ENCODE measurements at places on chromosomes 3 and 15.

GRCh38 chr15:62027916-62028315 lies 32.3 kb downstream of the VPS13C start:
- DNase-seq, result no peak

DNA sequence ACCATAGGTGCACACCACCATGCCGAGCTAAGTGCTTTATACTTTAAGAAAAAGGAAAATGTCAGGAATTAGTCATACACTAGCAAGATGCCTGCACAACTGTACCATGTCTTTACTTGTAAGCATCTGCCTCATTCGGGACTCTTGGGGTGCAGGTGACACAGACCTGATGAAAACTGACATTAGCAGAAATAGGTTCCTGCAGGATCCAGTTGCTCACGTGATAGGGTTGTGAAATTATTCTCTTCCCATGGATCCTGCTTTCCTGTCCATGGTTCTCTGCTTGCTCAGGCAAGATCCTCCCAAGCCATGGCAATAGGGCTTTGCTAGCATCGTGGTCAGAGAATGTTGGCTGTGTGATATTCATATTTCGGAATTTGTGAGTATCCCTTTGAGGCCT lies 10.2 kb upstream of the LHFPL4 start:
- no peak for DNase-seq

DNA sequence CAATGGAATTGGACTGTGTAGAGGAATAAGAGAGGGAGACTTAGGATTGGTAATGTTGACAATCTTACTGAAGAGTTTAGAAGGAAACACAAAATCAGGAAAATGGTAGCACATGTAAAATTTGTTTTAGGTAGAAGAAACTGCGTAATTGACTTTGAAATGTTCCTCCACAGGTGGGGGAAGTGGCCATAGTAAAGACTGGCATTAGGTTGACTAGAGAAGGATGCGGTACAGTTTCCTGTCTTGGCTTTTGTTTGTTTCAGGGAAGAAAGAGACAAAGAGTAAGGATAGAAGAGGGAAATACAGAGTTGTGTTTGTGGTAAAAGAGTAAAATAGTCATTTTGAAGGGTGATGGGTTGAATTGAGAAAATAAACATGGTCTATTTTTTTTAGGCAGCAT lies 253.6 kb upstream of the ZNF717 start:
- no peak for DNase-seq

- DNase-seq, result no peak
Measured at GRCh38 chr3:193620057-193620456, 27.0 kb downstream of the OPA1 start.

DNA sequence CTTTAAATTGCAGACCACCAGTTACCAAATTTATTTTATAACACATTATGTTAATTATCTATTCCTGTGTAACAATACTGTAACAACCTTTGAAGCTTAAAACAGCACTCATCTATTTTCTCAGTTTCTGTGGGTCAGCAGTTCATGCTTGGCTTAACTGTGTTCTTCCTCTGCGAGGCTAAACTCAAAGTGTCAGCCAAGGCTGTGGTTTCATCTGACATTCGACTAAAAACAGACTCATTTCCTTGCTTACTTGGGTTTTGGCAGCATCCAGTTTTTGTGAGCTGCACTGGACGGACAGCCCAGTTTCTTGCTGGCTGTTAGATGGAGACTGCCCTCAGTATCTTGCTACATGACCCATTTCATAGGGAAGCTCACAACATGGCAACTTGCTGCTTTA lies 247.3 kb upstream of the KCNH8 start:
- no peak for DNase-seq

- no peak for DNase-seq
Measured at GRCh38 chr3:134956395-134956794, 161.3 kb downstream of the EPHB1 start.

DNA sequence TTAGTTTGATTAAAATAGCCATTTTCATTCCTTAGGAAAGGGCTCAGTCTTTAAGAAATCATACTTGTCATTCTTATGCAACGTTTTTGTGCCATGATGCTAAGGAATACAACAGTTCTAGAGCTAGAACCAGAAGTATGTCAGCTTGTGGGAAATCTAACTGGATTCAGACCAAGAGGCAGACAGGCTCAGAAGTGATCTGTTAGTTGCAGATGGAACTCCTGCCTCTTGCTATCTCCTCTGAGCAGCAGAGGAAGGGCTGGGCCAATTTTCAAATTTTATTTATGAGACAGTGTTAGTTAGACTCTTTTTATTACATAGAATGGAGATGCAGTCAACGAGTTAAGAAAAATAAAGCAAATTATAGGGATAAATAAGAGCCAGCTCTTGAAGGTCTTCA lies 48.5 kb upstream of the RYR3 start:
- DNase-seq, result no peak

GRCh38 chr3:149736175-149736952 lies 15.9 kb downstream of the COMMD2 start:
- DNase-seq, result no peak

DNA sequence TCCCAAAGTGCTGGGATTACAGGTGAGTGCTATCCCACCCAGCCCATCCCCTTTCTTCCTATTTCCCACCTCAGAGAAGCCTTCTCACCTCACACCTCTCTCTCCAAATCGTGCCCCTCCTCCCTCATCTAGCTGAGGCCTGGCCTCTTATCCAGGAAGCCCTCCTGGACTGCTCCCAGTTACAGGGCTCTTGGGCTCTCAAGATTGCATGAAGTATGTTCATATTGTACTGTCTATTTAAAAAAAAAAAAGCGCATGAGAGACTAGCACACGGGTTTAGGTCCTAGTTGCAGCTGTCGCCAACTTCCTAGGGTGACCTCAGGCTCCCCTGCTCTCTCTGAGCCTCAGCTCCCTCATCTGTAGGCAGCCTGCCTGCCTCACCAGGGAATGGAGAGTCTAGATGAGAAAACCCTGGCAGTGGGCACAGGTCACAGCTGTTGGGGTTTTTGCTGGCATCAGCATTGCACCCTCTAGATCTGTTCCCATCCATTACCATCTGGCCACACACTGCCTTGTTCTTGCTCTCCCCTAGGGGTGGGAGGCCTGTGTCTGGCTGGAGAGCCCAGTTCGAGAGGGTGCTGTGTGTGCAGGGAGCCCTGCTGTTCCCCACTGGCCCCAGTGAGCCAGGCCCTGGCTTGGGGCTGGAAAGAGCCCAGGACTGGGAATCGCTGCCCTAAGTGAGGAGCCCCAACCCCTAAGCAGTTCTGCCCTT lies 24.2 kb upstream of the C15orf39 start:
- no peak for DNase-seq

- DNase-seq, result no peak
Measured at GRCh38 chr3:49462222-49462621, 7.8 kb upstream of the DAG1 start.

DNA sequence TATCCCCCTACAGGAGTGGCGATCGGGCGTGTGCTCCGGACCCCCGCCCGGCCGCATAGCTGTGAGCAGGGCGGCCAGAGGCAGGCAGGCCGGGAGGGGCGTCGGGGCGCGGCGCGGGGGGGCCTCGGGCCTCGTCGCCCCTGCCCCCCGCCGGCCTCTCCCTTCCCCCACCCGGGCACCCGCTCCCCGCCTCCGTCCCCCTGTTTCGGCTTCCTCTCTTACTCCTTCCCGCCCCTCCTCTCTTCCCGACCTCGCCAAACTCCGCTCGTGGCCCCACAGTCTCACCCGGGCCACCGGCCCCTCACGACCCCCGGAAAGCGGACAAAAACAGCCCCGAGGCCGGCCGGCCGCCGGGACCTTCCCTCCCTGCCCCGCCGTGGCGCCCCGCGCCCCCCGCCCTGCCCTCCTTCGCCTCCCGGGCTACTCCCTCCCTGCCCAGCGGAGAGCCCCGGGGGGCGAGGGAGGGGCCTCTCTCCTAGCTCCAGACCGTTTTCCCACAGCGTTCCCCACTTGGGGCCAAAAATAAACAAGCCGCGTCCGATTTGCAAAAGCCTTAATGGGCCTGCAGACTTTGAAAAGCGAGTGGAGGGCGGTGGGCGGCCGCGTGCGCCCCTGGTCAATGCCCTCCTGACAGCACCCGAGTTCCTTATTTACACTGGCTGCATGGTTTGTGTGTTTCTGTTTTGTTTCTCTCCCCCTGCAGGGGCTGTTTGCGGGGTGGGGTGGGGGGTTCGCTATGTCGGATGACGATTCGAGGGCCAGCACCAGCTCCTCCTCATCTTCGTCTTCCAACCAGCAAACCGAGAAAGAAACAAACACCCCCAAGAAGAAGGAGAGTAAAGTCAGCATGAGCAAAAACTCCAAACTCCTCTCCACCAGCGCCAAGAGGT lies 1.0 kb downstream of the UBE2E1 start:
- DNase-seq, result no peak

DNA sequence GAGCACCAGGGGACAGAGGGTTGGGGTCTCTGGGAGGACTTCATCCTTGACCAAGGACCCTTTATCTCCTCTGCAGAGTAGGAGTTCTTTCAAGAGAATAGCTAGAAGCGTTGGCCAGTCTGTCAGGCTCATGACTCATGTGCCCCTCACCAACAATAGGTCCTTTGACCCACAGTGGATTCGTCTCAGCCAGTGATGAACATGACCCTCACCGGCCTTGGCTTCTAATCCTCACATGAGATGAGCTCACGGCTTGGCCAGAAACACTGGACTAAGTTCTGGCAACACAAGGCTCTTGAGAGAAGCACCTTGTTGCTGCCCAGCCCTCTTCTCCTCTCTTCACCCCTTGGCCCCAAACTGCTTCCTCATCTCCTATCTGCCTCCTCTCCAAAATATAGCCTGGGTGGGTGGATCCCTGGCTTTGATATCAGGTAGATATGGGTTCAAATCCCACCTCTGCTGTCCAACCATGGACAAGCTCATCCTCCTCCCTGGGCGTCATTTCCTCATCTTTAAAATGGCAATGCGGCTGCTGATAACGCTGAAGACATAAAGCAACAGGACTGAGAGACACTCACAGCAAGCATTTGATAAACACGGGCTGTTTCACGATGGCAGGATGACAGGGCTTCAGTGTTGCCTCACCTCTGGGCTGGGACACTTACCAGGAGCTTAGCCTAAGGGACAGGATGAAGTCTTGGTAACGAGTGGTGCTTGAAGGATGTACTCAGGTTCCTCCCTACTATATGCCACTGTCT lies 446.7 kb upstream of the PROK2 start:
- no peak for DNase-seq

- no peak for DNase-seq
Measured at GRCh38 chr15:68565234-68565633, 13.6 kb upstream of the CORO2B start.

GRCh38 chr3:62049033-62049432 lies 324.3 kb downstream of the FEZF2 start:
- DNase-seq, result no peak

- DNase-seq, result no peak
Measured at GRCh38 chr3:60303160-60303559, 948.1 kb downstream of the FHIT start.

- DNase-seq, result no peak
Measured at GRCh38 chr3:129747992-129748391, 141.5 kb upstream of the PLXND1 start.

GRCh38 chr3:33322412-33322811 lies 45.2 kb downstream of the FBXL2 start:
- DNase-seq, result no peak

- no peak for DNase-seq
Measured at GRCh38 chr3:192901435-192901834, 16.2 kb downstream of the MB21D2 start.

DNA sequence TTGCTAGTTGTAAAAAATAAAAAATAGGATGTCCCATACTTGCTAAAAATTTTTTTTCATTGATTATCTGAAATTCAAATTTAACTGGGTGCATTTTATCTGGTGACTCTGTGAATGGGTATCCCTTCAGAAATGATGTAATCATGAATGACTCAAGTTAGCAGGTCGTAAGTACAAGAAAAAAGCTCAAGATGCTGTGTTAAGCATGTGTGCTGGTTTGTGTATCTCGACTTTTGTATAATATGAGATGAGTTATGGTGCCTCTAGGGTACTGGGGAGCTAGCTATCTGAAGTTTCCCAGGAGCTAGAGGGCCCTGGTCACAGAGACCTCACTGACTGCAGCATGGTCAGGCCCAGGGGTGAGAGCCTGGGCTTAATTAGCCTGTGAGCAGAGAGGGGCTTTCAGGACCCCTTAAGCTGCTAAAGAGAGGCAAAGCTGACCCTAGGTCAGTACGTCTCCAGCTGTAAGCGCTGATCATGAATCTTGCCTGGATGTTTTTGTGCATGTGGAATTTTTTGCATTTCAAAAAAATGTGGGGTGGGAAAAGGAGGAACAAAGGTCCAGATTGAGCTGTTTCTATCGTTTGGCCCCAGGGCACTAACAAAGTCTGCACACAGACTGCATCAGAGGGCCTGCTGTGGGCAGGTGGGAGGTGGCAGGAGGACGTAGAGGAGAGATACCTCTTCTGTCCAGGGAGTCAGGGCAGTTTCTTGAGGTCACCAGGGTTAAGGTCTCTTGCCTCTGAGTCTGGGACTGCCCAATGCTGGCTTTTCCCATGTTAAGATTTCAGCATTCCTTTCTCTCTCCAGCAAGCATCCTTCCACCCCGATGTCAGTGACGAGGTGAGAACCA lies 233.2 kb upstream of the TPM1 start:
- DNase-seq, result no peak

DNA sequence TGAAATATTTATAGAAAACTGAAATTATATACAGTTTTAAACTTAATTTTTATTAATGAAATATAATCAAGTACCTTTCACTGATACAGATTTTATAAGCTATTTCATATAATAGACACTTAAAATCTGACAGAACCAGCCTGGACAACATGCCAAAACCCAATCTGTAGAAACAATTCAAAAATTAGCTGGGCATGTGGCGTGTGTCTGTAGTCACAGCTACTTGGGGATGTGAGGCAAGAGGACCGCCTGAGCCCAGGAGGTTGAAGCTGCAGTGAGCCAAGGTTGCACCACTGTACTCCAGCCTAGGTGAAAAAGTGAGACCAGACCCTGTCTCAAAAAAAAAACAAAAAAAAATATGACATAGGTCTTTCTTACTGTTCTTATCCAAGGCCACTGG lies 238.3 kb upstream of the MANF start:
- no peak for DNase-seq

DNA sequence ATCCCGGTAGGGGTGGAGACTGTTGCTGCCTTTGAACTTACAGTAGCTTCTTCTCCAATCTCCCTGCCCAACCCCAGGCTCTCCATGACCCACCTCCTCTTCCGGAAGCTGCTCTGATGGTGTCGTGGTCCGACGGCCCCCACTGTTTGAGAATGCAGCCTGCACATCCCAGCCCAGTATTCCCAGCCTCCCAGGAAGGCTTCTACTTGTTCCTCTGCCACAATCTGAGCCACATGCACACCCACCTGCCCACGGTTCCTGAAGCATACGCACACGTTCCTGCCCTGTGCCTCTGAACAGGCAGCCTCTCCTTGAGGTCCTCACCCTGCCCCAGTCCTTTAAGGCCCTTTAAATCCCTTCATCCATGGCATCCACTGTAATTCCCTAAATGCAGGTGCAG lies 57.4 kb downstream of the ABTB1 start:
- DNase-seq, result no peak

GRCh38 chr15:34722439-34722836 lies 32.4 kb downstream of the GJD2 start:
- no peak for DNase-seq

GRCh38 chr3:29026286-29026685 lies 254.6 kb upstream of the RBMS3 start:
- DNase-seq, result no peak

GRCh38 chr3:107988460-107989175 lies 102.2 kb downstream of the CD47 start:
- no peak for DNase-seq

GRCh38 chr3:41363830-41364523 lies 164.7 kb downstream of the CTNNB1 start:
- DNase-seq, result no peak

GRCh38 chr3:74021449-74021848 lies 396.7 kb upstream of the PDZRN3 start:
- DNase-seq, result no peak

Data from stimulated activated CD4-positive, alpha-beta T cell treated with anti-CD3 and anti-CD28 coated beads, Interleukin-2, amount 100 ng/mL, for 48 hours (primary cell).